C1 segment of cervical spinal cord (tissue), 14 donors: ENCODE measurements at places on chromosomes 1 and 21.
A peak's percentile ranks its signal among the peaks of the same experiment; 100 is the strongest.

DNA sequence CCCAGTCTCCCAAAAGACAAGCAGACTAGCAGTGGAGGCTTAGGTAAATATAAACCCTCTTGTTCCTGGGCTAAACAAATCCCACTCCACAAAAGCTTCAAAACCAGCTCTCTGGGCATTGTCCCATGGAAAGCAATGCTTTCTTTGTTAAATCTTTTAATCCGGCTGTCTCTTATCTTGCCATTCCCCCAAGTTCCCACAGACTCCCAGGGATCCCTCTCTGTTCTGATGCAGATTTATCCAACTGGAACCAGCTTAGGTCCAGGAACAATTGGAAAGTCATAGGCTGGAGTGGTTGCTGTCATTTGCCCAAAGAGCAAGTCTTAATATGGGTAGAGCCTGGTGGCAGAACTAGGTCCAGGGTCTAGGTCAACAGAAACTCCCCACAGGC, 110.1 kb upstream of the ATP1A1 start:
- no peak for DNase-seq

DNA sequence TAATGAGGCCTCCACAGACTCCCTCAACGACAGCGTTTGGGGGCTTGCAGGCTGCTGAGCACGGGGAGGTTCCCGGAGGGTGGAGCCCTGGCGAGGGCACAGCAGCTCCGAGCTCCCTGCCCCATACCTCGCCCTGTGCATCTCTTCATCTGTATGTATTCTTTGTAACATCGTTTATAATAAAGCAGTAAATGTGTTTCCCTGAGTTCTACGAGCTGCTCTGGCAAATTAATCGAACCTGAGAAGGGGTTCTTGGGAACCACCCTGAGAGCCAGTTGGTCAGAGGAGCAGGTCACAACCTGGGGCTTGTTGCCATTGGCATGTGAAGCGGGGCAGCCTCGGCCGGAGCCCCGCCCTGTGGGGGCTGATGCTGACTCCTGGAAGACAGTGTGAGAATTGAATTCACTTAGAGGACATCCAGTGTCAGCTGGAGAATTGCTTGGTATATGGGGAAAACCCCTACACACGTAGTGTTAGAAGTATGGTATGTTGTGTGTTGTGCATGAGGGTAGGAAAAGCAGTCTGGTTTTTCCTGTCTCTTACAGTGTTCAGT, 11.5 kb downstream of the SLC37A1 start:
- peak; percentile 78 for DNase-seq

GRCh38 chr1:227273557-227273956, 44.7 kb downstream of the CDC42BPA start:
- no peak for DNase-seq

- DNase-seq: no peak
Measured at GRCh38 chr1:17567582-17567981, 28.1 kb downstream of the ARHGEF10L start.
